ENCODE measurements at places on chromosomes 1 and 21. TPM values are rescaled to one million over a fixed set of nuclear protein-coding genes. Genes with fewer than 3 reads are reported as not detected.

FCRL1 gene
- not detected for total RNA-seq

CHI3L2 gene
- not detected for total RNA-seq

KCNN3 gene
- total RNA-seq, result 0.93 TPM

NR1I3 gene
- not detected for total RNA-seq

KCNQ4 gene
- total RNA-seq, result 0.13 TPM

PKLR gene
- not detected for total RNA-seq

AZIN2 gene
- 1.4 TPM for total RNA-seq

MYBPH gene
- not detected for total RNA-seq

COL24A1 gene
- 0.07 TPM for total RNA-seq

INSRR gene
- not detected for total RNA-seq

MRPS6 gene
- total RNA-seq, result 20.9 TPM

C1orf56 gene
- total RNA-seq, result 2.9 TPM

ELAPOR1 gene
- total RNA-seq, result 0.53 TPM

ENAH gene
- 99.1 TPM for total RNA-seq

EIF3I gene
- 297 TPM for total RNA-seq
